ENCODE measurements at places on chromosomes 11 and 22.

DNA sequence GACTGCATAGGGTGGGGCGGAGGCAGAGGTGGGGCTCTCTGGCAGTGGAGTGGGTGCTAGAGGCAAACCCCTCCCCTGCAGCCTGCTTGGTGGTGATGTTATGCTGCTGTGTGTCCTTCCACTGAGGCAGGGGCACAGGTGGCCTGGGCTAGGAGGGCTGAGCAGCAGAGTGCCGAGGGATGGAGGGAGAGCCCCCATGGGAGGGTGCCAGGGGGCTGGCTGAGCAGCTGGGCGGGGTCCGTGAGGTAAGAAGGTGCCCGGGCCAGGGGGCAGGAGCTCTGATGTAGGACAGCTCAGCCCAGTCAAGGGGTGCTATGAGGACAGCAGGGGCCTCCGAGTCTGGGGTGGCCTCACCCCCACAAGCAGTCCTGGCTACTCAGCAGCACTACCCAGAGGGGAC, 4.2 kb downstream of the CLDN5 start:
- DNase-seq = no peak

DNA sequence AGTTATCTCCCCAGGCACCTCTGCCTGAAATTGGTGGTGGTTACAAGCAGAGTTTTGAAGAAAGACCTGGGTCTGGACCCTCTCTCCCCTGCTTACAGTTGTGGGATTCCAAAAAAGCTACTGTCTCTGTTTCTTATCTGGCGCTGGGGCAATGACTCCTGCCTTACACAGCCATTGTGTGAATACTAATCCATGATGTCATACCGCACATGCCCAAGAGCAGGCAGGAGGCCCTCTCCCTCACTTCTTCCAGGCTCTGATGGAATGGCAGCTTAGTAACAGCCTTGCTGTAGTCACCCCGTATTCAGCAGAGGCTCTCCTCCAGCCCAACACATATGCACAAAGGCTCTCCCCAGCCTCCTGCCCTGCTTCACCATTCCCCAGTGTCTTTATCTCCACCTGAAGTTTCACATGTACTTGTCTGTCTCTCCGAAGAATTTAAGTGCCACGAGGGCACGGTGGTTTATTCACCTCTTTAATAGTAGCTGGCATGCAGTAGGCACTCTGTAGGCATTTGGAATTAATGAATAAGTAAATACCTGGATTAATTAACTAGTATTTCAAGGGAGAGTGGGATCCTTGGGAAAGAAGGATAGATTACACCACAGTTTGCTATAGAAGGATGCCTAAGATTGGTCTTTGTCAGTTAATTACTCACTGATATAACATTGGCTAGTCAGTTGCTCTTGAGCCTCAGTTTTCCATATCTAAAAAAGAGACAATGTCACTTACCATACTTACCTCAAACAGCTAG, 165.6 kb downstream of the ETS1 start:
- no peak for DNase-seq

DNA sequence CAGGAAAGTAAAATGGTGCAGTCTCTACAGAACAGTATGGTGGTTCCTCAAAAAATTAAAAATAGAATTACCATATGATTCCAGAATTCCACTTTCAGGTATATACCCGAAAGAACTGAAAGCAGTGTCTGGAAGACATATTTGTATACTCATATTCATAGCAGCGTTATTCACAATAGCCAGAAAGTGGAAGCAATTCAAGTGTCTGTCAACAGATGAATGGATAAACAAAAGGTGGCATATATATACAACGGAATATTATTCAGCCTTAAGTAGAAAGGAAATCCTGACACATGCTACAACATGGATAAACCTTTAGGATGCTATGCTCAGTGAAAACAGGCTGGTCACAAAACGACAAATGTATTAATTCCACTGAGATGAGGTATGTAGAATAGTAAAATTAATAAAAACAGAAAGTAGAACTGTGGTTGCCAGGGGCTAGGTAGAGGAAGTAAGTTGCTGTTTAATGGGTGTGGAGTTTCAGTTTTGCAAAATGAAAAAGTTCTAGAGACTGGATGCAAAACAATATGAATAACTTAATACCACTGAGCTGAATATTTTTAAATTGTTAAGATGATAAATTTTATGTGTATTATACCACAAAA, 14.5 kb downstream of the SAA1 start:
- no peak for DNase-seq

GRCh38 chr11:18706330-18707243, 8.0 kb downstream of the TMEM86A start:
- peak; percentile 78 for DNase-seq

DNA sequence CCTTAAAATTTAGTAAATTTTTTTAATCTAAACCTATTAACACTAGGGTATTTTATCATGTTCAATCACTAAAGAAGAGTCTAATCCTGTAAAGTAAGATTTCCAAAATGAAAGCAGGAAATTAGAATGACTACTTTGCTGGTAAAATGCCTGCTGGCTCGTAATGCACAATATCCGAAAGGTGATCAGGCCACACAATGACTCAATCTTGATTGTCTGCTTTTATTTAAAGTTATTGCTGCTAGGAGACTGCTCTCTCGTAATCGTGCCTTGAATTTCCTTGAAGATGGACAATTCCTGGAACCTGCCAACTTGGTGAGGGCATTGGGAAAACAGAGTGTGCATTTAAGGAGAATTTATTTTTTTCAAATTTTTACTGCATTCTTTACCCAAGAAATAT, 1786.5 kb upstream of the RAG2 start:
- no peak for DNase-seq

GRCh38 chr22:20130731-20131596, 640 bp upstream of the ZDHHC8 start:
- peak; percentile 80 for DNase-seq

- no peak for DNase-seq
Measured at GRCh38 chr11:103494491-103494890, 385.3 kb downstream of the DYNC2H1 start.

Data from SK-N-DZ (cell line).